Dermis blood vessel endothelial cell (primary cell): ENCODE measurements at places on chromosomes 5 and 9. TPM values are rescaled to one million over a fixed set of nuclear protein-coding genes. Genes with fewer than 3 reads are reported as not detected.

DNA sequence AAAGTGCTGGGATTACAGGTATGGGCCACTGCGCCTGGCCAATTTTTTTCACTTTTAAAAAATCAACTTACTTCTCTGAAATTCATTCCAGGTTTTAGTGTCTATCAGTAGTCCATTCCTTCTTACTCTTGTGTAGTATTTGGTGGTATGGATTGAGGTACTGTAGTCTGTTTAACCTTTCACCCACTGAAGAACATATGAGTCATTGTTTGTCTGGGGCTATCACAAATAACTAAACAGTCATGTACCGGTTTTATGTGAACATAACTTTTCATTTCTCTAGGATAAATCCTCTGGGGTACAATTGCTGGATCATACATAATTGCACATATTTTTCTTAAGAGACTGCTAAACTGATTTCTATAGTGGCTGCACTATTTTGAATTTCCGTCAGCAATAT lies 1188.0 kb upstream of the CDH9 start:
- DNase-seq, result no peak

DNA sequence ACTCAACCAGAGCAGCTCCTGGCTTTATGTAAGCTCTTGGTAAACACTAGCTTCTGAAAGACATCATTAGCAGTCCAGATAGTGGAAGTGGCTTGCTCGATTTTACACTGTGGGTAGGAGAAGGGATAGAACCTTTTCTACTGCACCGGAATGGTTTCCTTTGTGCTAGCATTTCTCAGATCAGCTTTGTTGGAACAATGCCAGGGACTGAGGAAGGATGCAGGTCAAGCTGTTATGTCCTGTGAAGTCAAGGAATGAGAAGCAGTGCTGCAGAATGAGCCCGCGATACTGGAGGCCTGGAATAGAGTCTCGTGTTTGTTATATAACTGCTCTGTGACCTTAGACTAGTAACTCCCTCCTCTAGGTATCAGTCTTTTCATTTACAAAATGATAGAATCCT lies 233.6 kb downstream of the GABRB2 start:
- DNase-seq, result no peak

- DNase-seq, result no peak
These were observed 16.4 kb downstream of the C5orf63 start for GRCh38 chr5:127056896-127057295.

DNA sequence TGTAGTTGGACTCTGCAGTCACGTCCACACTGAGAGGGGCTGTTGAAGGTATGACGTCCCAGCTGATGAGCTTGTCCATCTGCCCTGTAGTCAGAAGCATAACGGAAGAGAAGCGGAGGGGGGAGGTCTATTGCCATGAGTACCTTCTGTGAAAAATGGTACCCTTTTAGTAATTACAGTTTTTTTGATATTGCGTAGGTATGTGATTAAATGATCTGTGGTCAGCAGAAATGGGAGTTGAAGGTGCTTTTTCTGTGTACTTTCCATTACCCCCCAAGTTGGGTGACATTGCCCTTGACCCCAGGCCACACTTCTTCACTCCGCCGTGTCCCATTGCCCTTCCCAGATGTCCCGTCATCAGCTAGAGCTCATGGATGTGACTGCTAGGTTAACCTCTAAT lies 45.9 kb downstream of the SNX30 start:
- no peak for DNase-seq

DNA sequence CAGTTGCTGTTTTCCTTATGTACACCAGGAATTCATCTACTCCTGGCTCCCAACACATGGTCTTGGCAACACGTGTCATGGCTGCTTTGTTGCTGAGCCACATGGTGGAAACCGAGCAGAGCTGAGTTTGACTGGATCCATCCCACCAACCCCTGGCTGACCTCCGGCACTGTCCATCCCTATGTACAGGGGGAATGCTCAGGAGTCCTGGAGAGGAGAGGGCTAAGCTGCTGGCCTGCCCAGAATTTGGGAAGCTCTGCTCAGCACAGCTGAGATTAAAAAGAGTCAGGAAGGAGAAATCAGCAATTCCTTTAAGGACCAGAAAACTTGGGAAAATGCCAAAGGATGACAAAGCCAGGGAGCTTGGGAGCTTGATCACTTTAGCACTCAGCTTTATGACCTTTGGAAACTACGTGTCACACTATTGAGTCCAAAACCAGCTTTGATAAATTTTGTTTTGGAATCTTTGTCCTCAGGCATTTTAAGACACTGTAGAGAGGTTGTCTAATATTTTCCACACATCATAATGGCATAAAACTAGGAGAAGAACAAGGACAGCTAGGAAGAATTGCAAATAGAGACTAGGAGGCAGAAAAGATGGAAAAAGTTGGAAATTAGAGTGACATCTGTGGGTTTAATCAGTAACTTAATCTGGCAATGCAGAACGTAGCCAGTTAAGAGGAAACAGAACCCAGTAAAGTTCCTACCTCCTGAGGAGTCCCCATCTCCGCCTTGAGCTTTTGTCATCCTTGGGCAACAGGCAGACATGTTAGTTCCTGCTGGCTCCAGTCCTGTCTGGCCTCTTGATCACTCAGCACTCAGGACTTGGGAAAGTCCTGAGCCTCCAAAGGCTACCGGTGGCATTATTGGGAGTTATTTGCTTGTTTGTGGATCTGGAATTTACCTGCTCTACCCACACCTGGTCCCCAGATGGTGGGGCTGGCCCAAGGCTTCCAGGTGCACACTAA lies 62.5 kb upstream of the PLPP1 start:
- DNase-seq, result peak; percentile 78

- no peak for DNase-seq
These were observed 176.3 kb downstream of the MACROH2A1 start for GRCh38 chr5:135222771-135223170.

- DNase-seq, result peak; percentile 21
These were observed 103.0 kb downstream of the GLIS3 start for GRCh38 chr9:4196886-4197285.

DNA sequence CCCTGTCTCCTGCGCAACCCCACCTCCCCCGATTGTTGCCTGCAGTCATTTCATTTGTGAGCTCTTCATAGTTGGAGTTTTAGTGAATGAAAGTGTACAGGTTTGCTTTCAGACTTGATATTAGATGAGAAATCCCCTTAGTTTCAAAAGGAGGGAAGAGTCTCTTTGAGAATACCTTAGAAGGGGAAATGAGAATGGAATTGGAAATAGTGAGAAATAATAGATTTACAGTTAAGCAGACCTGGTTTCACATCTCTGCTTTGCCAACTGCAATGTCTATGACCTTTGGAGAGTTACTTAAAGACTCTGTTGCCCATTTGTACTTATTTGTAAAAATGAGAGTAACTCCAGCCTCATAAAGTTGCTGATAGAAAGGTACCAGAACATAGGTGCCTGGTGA lies 120.4 kb downstream of the ZNF462 start:
- no peak for DNase-seq

DNA sequence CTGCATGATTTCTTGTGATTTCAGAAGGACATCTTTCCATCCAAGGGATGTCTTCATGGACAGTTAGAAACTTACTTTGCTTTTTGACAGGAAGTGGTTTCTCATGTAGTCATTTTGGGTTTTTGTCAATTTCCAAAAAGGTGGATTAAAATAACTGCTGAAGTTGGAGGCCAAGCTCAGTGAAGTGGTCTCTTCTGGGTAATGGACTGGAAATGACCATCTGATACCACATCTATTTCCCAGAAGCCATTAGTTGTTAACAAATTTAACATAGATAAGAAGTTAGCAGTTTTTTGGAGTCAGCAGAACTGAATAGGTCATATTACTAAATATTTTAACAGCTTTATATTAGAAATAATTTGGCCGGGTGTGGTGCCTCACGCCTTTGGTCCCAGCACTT lies 86.2 kb upstream of the MYO10 start:
- DNase-seq, result no peak

- no peak for DNase-seq
These were observed 55.3 kb upstream of the CLINT1 start for GRCh38 chr5:157914151-157914788.

The SLC6A3 gene
- total RNA-seq, result not detected in 2 replicates

The PPP3R2 gene
- total RNA-seq, result not detected in 2 replicates

The HRH2 gene
- total RNA-seq, result 0.05 TPM in 1 of 2 replicates, not detected in the other
